Astrocyte of the spinal cord (primary cell): ENCODE measurements at places on chromosomes 16 and 17.

DNA sequence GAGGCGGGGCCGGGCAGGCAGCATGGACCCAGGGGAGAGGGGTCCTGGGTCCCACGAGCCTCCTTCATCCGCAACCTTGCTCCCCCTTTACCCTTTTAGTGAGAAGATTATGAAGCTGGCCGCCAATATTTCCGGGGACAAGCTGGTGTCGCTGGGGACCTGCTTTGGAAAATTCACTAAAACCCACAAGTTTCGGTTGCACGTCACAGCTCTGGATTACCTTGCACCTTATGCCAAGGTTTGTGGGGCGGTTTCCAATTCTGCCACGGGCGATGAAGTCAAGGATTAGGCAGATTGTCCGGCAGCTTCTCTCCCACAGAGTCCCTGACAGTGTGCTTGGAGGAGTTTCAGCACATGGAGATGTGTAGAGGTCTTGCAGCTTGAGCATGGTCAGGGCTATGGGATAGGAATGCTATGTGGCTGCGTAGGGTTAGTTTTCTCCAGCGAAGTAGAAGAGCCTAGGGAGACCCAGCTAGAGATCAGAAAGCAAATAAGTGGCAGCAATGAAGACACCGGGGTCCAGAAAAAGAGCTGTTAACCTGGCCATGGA, 598 bp downstream of the NIP7 start:
- no peak for DNase-seq

DNA sequence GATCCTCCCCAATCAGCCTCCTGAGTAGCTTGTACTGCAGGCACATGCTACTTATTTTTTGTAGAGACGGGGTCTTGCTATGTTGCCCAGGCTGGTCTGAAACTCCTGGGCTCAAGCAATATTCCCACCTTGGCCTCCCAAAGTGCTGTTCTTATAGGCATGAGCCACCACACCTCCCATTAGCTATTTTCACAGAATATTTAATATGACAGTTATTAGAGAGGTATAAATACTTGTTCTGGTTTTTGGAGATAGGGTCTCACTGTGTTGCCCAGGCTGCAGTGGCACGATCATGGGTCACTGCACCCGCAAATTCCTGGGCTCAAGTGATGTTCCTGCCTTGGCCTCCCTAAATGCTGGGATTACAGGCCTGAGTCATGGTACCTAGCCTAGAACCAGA, 21.1 kb downstream of the ZNF213 start:
- DNase-seq, result no peak

DNA sequence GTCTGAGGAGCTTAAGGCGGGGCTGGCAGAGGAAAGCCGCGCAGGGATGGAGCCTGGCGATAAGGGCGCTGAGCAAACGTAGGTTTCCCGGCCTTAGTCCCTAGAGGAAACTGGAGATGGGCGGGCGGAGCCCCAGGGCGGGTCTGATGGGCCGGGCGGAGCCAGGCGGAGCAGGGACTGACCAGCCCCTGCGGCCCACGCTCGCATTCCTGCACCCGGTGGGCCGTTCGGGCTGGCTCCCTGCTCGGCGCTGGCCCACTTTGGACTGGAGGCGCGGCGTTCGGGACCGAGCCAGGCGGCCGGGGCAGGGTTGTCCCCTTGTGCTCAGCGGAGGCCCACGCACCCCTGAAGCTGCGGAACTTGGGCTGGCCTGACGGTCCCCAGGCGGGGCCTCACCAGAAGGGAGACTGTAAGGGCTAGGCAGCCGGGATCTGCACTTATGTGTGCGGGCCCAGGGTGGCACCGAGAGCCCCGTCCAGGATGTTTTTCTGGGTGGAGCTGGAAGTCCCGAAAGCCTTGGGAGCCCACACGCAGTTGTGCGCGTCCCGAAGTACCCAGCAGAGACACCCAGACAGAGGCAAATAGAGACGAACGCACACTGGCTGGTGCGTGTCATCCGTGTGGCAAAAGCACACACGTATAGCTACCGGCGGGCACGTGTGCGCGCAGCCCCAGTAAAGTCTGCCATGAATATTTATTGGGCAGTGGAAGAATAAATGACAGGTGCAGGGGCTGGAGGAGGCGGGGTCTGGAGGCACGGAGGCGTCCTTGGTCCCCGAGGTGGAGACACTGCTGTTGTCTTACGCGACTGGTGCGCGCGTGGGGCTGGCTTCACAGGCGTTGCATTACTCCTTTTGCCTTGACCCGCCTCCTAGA, 1.4 kb downstream of the PYDC1 start:
- peak; percentile 18 for DNase-seq

GRCh38 chr16:87358696-87359095, 24.9 kb downstream of the FBXO31 start:
- DNase-seq, result no peak

DNA sequence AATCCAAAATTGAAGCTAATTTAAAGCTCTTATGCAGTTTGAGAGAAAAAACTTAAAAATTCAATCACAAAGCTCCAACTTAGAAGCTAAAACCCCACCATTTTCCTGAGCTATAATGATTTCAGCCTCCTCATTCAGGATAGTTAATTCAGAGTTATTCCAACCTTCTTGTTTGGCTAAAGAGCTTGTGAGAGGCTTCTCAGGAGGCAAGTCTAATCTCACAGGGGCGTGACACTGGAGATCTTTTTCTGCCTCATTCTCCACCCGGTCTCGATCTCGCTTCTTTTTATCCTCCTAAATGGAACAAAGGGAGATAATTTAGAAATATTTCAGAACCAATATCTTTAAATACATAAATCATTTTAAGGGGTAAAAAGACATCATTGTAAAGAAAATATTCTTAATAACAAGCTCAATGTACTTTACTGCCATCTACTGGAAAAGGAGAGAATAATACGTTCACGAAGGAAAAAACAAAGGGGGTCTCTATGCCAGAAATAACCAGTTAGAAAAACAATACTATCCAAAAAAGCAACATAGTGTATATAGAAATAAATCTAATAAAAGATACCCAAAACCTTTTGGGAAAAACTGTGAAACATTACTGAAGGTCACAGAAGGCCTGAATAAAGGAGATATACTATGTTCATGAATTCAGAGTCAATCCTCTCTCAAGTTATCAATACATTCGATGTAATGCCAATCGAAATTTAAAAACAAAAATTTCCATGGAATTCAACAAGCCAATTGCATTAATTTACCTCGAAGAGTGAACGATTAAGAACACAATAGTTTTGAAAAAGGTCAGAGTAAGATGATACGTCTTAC, 13.9 kb downstream of the BRD7 start:
- no peak for DNase-seq

DNA sequence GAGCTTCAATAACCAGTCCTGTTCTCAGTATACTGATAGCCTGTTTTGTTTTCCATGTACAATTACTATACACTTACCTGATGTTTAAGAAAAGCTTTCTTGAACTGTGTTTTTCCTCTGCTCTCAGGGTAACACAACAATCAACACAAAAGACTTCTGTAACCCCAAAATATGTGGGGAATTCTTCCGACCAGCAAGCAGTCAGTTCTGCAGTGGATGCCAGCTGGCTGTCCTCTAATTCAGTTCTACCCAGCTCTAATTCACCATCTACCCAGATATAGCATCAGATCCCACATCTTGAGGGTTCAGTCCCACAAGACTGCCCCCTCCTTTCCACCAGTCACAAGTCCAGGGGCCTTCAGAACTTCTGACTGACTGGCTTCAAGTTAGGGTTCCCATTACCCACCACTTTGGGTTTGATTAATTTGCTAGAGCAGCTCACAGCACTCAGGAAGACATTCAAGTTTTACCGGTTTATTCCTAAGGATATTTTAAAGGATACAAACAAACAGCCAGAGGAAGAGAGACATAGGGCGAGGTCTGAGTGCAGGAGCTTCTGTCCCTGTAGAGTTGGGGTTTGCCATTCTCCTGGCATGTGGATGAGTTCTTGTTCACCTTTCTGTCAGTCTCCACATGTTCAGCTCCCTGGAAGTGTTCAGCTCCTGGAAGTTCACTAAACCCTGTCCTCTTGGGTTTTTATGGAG, 178.2 kb downstream of the CHD9 start:
- no peak for DNase-seq

DNA sequence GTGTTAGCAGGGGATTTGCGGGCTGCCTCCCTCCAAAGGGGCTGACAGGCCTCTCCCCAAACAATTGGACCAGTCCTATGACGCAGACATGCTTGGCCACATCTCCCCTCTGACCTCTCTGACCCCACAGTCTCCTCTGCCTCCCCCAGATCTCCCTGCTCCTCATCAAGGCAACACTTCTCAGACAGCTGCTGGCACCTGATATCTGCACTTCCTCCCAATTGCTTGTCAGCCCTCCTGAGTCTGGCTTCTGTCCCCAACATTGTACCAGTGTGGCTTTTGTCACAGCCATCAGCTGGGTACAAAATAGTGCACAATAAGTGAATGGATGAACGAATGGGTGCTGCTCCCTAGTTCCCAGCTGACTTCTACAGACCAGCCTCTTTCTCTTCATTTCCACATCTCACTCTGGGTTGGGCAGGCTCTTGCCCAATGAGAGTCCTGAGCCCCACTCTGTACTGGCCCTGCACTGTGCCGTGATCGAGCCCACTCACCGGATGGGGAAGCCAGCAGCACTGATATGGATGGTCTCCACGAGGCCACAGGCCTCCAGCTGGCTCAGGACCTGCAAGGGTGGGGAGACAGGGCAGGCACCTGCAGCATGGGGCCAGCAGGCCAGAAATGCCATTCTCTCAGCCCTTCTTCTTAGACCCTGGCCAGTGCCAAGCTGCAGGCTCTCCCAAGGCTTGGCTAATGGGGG, 17.1 kb downstream of the ZNHIT3 start:
- no peak for DNase-seq

DNA sequence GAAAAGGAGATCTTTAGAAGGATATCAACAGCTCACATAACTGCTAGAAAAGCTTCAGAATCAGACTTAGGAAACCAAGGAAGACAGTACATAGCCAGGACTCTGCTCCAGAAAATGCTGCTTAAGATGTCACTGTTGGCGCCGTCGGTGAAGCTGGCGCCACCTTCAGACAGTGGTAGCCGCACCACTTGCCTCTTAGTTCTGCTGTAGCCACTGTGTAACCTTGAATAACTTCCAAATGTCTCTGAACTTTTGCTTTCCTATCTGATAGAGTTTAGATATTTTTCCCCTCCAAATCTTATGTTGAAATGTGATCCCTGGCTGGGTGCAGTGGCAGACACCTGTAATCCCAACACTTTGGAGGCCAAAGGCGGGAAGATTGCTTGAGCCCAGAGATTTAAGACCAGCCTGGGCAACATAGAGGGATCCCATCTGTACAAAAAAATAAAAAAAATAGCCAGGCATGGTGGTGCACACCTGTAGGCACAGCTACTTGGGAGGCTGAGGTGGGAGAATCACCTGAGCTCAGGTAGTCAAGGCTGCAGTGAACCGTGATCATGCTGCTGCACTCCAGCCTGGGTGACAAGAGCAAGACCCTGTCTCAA, 6.3 kb upstream of the USP31 start:
- no peak for DNase-seq

DNA sequence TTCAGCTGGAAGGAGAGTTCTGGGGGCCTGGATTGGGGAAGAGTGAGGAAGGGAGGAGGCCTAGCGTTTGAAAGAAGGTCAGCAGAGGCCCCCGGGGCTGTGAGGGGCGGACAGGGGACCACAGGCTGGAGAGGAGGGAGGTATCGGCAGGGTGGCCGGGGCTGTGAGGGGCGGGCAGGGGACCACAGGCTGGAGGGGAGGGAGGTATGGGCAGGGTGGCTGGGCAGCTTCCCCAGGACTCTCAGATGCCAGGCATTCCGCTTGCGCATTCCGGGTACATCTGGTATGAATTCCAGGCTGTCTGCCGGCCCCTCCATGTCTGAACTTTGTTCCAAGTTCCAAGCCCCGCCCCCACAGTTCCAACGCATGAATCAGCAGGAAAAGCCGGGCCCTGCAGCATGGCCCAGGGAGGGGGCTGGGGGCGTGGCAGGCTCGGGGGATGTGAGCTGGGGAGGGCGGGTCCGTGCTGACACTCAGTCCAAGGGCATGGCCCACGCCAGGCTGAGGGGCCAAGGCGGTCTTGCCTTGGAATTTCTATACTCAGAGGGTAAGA, 4.3 kb upstream of the TLCD2 start:
- peak; percentile 98 for DNase-seq

DNA sequence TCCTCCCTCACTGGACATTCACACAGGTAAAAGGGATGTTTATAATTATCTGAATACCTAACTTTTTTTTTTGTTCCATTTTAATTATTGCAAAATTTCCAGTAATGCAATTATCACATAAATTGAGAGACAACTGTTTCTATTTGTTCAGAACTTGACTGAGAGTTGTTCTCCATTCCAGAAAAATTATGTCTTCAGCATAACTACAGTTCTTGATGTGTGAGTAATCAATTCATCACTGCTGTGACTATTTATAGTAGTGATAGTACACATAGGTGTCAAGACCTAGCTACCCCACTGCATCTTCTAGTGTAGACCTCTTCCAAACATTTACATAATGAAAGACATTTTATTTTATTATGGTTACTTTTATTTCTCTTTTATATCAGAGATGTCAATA, 5.8 kb upstream of the TNRC6A start:
- DNase-seq, result no peak

- DNase-seq, result no peak
These were observed 485.4 kb downstream of the KCNJ2 start for GRCh38 chr17:70654706-70655105.

DNA sequence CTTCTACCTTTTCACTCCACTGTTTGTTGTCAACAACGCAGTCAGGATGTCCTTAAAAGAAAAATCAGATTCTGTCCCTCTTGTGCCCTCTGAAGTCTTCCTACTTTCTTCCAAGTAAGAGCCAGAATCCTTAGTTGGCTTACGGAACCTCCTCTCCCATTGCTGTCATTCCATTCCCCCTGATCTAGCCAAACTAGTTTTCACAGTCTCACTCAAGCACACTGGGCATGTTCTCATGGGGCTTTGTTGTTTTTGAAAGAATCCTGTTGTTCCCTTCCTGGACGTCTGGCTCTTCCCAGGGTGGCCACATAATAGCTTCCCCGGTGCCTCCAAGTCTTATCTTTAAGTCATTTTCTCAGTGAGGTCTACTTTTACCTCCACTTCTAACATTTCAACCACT, 158.6 kb upstream of the ELAC2 start:
- no peak for DNase-seq

- peak; percentile 75 for DNase-seq
These were observed 2.8 kb upstream of the SMIM36 start for GRCh38 chr17:55513885-55514590.

GRCh38 chr16:2686912-2687507, 4.7 kb downstream of the KCTD5 start:
- DNase-seq, result no peak

- DNase-seq, result peak; percentile 33
These were observed 2.6 kb downstream of the MXRA7 start for GRCh38 chr17:76707985-76708807.

GRCh38 chr16:11297492-11298142, 16.5 kb upstream of the PRM1 start:
- DNase-seq, result peak; percentile 73

DNA sequence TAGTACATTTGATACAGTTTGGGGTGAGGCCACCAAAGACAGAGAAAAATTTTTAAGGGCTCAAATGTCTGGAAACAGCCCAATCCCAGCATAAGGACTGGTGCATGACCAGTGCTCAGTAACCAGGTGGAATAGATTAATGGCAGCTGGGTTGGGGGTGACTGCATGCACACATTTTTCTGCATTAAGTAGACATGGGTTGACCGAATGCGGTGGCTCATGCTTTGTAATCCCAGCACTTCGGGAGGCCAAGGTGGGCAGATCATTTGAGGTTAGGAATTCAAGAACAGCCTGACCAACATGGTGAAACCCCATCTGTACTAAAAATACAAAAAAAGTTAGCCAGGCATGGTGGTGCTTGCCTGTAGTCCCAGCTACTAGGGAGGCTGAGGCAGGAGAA, 121.1 kb upstream of the HSBP1 start:
- DNase-seq, result no peak
